ENCODE measurements at places on chromosomes 2 and 18. TPM values are rescaled to one million over a fixed set of nuclear protein-coding genes. Genes with fewer than 3 reads are reported as not detected.

- DNase-seq, result no peak
Observed at GRCh38 chr2:59588286-59588685, 965.2 kb downstream of the BCL11A start.

GRCh38 chr2:154375579-154375931 is 322.9 kb upstream of the KCNJ3 start:
- no peak for DNase-seq

DNA sequence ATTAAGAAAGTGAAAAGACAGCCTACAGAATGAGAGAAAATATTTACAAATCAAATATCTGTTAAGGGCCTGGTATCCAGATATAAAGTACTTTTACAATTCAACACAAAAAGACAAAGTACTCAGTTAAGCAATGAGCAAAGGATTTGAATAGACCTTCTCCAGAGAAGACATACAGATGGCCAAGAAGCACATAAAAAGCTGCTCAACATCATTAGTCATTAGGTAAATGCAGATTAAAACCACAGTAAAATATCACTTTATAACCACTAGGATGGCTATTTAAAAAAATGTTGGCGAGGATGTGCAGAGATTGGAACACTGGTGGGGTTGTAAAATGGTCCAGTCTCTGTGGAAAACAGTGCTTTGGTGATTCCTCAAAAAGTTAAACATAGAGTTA is 38.9 kb downstream of the RAB31 start:
- no peak for DNase-seq

NT5C1B gene
- total RNA-seq, result not detected

GRCh38 chr18:26656944-26657536 is 108.7 kb upstream of the KCTD1 start:
- DNase-seq, result peak; percentile 71

ST3GAL5 gene
- total RNA-seq, result 12.3 TPM

FLACC1 gene
- total RNA-seq, result 2.0 TPM

DNA sequence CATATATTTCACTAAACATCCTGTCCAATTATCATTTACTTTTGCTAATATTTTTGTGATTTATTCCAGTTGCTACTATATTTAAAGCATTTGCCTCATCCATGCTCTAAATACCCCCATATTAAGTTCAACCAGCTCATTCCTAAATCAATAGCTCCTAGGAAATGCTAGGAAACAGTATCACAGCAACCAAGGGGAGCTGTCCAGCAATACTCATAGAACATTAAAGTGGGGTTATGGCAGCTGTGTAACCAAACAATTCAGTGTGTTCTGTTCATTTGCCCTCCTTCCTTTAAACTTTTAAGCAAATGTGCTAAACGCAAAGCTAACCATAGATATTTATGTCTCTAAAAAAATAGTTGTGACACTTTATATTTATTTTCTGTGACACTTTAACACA is 41.1 kb downstream of the ACVR1C start:
- DNase-seq, result no peak

CDK15 gene
- total RNA-seq, result 0.88 TPM

DNA sequence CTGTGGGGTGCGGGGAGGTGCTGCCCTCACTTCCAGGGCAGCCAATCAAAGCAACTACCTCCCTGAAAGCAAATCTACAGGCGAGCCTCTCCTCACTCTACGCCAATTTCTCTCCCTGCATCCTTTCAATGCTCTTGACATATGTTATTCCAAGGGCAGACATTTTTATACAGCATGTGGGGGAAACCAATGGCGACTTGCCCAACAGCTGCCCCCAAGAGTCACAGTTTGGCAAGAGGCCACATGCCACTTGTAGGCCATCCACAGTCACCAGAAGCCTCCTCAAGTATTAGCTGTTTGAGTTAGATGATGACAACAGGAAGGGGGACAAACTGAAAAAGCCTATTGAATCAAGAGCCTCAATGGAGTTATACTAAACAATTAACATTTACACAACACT is 114.6 kb downstream of the MYO5B start:
- DNase-seq, result no peak

EDAR gene
- total RNA-seq, result not detected
